ENCODE measurements at places on chromosomes 2 and 18.

DNA sequence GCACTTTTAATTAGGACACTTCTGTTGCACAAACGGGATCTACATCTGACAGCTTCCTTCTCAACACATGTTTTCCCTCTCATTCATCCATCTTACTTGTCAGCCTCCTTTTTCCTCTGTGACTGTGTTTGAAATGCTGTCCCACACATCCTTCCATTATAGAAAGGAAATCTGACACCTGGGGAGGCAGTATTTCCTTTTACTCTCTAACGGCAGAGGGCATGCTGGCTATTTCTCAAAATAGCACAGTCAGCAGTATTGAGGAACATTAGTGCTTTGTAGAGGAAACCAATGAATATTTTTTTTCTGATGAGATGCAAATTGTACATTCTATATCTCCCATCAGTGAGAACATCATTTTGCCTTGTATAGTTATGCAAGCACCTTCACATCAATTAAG lies 668.7 kb downstream of the SLC4A3 start:
- DNase-seq: no peak

DNA sequence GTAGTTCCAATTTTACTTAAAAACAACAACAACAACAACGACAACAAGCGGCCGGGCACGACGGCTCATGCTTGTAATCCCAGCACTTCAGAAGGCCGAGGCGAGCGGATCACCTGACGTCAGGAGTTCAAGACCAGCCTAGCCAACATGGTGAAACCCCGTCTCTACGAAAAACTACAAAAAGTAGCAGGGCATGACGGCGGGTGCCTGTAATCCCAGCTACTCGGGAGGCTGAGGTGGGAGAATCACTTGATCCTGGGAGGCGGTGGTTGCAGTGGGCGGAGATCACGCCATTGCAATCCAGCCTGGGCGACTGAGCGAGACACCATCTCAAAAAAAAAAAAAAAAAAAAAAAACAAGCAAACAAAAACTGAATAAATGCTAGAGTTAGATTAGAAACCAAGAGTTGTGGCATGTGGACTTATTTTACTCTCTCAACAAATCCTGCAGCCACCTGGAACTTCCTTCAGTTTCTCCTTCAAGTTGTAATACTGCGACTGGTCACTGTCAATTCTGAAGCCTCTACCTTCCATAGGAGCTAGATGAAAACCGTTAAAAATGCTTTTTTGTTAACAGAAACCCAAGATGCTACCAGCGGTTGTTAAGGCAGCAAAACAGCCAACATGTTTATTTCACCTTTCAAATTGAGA lies 1.3 kb downstream of the ATP5F1A start:
- no peak for DNase-seq

- no peak for DNase-seq
These were observed 800 bp downstream of the TTC21B start for GRCh38 chr2:165952741-165953211.

DNA sequence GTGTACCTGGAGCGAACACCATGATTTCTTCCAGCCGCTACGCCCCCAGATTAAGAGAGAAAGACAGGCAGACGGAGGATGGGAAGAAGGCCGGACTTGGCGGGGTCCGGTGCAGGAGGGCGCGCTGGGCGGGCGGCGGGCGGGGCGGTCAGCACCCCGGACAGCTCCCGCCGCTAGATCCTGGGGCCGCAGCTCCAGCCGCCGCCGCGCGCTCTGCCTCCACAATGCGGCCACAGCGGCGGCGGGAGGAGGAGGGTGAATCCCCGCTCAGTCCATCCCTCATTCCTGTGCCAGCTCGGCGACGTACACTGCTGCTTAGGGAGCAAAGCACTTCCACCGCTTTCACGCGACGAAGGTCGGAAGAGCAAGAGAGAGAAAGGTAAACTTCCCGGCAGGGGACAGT lies at the start of gene AKAIN1:
AKAIN1 (minus strand) TSS at position 226 of the 403 bp plus-strand sequence; CDS start at position 22, 204 bp downstream.
- peak; percentile 11 for DNase-seq

GRCh38 chr2:108975613-108976435 lies 13.2 kb downstream of the EDAR start:
- DNase-seq: no peak

- DNase-seq: no peak
These were observed 36.6 kb upstream of the NDUFV2 start for GRCh38 chr18:9065864-9066263.

- DNase-seq: no peak
These were observed 118.9 kb upstream of the ARL4C start for GRCh38 chr2:234615643-234616356.

GRCh38 chr18:50024466-50024865 lies 170.5 kb downstream of the MYO5B start:
- DNase-seq: no peak

- no peak for DNase-seq
These were observed 435.3 kb downstream of the TGIF1 start for GRCh38 chr18:3885209-3885792.

DNA sequence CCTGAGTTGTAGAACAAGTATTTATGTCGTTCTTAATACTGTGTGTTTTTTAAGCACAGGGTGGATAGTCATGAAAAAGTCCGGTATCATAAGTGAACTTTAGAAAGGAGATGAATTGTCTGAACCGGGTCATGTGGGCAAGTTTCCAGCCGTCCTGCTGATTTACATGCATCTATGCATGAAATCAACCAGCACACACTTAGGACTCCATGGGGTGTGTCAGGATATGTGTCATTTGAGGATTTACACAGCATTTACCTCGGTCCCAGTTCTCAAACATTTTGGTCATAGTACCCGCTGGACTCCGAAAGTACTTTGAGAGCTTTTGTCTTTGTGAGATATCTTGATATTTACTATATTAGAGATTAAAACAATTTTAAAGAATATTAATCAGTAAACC lies 47.5 kb upstream of the TWSG1 start:
- no peak for DNase-seq

- no peak for DNase-seq
These were observed 498.0 kb downstream of the CCDC85A start for GRCh38 chr2:56681659-56682396.

DNA sequence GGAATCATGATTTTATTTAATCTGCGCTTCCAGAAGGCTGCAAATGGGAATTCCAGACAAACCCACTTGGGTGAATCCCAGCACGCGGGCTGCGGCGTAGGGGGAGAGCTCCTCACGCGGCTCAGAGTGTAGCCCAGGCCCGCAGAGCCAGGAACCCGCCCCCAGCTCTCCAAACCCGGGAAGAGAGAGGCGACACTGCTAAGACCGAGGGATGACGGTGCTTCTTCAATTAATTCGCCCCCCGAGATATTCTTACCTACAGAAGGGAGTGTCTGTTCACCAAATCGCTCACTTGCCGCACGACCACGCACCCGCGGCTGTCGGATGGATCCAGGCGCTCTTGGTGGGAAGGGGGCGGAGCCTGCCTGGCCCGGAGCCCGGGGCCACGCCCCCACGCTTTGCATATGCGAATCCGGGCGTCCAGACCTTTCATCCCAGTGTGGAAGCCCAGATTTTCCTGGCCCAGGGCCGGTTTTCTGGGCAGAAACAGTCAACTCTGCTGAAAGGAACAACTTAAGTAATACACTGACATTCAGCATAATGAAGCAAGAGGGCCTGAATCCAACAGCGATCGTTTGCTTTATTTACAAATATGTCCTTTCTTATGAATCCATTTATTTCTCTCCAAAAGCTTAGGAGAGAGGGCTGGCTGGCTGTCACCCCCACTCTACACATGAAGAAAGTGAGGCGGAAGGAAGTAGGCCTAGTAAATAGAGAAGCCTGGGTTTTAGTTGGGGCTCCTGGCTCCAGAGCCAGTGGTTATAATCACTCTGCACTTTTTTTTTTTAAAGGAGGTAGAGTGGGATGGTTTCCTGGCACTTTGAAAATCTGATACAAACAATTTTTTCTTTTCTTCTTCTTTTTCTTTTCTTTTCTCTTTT lies at the start of gene SLC19A3:
SLC19A3 (minus strand) TSS at position 342 of the 881 bp plus-strand sequence. CDS start 15,710 bp downstream, outside the sequence.
- DNase-seq: no peak

- peak; percentile 69 for DNase-seq
These were observed 27.5 kb downstream of the BOLA3 start for GRCh38 chr2:74119912-74120825.

- no peak for DNase-seq
These were observed 116.2 kb upstream of the DDX18 start for GRCh38 chr2:117698287-117698686.

DNA sequence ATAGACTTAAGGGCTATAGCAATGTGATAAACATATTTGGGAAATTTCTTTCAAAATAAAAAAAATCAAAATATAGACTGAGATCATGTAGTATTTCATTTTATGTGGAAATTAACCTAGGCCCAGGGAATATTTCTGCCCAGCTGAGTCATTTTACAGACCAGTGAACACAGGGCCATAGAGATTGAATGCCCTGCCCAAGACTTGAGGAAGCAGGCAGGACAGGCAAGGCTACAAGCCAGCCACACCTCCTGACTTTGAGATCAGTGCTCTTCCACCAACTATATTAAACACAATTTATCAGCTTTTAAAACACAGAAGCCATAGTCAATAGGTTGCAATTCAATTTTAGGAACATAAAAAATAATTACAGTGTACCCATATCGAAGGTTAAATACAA lies 12.9 kb downstream of the CCDC148 start:
- no peak for DNase-seq

Data from naive thymus-derived CD4-positive, alpha-beta T cell (primary cell).